ENCODE measurements at places on chromosomes 1 and 21.

DNA sequence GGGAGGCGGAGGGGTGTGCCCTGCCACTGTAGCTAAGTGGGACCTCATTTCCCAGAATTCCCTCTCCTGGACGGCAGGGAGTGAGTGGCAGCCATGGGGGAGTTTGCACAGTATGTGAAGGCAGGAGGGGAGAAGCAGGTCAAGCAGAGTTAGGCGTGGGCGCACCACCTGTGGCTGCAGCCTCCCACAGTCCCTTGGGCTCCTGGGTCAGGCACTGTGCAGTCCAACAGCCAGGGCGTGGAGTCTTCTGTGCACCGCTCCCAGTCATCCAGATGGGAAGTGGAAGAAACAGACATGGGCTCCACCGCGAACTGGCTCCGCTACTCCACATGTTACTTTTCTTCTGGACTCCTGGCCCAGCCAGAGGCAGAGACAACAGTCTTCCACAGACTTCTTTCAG, 85.4 kb upstream of the TIAM1 start:
- DNase-seq = no peak

DNA sequence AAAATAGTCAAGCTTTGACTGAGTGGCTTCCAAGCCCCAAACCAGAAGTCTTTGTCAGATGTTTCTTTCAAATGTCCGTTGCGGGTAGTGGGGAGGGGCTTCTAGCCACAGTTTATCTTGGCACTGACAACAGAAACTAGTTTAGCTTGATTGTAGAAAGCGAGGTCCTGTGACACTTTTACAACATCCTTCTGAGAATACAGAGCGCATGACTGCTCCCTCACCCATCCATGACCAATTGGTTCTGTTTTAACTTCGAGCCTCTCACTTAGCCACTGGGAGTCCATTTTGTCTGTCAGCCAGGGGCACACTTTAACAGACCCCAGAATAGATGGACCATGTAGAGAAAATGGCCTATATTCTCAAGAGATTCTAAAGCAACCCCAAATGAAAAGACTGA, 199.2 kb upstream of the ST6GALNAC5 start:
- DNase-seq = no peak

DNA sequence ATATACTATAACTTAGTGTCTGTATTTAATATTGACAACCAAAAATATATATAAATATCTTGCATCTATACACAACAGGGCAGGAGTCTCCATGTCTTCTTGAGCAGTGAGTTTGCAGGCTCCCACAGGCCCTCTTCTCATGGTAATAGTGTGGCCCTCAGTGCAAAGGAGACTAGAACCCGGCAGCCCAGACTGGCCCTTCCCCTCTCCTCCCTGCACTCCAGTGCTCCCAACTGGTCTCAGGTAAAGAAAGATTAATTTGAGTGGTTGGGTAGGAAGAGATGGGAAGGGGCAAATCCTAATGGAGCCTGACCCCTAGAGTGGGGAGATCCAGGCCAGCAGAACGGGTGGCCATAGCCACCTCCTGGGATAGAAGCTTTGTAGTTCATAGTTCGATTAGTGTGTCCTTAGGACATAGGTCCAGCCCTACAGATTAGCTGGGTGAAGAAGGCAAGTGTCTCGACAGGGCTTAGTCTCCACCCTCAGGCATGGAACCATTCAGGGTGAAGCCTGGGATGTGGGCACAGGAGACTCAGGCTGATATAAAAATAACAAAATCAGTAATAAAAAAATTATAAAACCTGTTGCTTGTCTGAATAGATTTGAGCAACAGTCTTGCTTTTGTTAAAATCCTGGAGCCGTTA, 32.3 kb downstream of the SLC2A1 start:
- DNase-seq = no peak

DNA sequence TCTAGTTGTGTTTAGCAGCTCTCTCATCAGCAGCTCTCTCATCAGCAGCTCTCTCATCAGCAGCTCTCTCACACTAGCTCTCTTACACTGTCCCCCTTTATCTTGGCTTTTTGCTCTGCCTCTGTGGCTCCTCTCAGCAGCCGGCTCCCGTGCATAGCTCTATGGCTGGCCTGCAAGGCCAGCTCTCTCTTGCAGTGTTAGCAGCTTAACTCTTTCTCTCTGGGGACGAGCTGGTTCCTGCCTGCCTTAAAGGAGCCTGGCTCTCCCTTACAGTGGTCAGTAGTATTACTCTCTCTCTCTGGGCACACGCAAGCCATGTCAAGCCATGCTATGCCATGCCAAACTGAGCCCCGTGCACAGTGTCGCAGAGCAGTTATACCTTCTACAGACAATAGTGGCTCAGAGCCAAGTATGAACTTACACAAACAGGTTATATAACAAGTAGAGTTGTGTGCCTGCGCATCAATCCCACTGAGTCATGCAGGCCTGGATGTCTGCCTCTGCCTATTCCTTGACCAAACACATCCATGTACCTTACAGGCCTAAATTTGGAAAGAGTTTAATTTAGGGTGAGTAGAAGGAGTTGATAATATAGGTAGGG, 295.9 kb downstream of the TPR start:
- DNase-seq = no peak

- DNase-seq = no peak
Observed at GRCh38 chr1:214538496-214538895, 12.9 kb downstream of the PTPN14 start.

- no peak for DNase-seq
Observed at GRCh38 chr1:153470707-153471106, 10.3 kb upstream of the S100A7 start.

DNA sequence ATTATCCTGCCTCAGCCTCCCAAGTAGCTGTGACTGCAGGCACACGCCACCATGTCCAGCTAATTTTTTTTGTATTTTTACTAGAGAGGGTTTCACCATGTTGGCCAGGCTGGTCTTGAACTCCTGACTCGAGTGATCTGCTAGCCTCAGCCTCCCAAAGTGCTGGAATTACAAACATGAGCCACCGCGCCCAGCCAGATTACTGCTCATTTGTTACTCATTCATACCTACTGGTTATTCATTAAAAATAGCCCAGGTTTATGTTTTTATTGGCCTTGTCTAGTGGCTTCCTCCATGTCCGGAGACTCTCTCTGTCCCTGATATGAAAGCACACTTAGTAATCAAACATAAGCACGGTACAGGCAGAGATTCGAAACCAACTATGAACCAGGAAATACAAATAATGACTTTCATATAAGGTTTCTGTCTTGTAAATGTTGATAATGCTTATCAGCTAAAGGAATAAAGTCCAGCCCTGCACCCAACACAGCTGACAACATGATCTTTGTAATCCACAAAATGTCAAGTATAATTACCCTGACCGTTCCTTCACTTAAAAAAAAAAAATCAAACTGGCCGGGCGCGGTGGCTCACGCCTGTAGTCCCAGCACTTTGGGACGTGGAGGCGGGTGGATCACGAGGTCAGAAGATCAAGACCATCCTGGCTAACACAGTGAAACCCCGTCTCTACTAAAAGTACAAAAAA, 50.4 kb upstream of the CXADR start:
- DNase-seq = no peak

DNA sequence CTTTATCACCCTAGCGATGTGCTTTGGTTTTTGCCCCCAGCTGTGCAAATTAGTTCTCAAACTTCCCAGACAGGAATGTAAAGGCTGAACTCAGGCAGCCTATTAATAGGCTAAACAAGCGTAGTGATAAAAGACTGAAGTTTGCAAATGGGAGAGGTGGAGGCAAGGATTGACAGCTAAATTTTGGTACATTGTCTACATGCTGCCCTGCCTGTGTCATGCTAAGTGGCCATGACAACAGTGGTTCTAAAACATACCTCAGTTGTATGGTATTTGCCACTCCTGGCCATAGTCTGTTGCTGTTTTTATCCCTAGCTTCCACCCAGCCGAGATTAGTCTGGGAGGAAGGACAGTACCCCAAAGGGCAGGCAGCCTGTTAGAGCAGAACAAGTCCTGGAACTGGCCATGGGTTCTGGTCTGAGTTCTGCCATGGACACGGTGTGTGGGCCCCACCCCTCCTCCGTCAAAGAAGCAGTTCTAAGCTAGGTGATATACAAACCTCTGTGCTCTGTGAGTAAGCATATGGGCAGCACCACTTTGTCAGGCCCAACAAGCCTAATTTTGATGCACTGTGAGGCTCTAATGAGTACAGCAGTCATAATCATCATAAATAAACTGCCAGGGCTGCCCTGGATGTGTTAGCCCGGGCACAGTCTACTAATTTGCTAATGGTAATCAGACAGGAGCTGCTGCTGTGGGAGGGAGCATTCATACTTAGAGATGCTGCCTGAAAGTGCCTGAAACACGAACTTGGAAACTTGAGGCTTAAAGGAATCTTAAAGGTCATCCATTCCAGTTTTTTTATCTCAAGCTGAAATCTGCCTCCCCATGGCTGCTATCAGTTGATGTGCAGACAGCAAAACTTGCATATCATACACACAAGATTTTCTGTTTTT, 177.1 kb downstream of the HHAT start:
- no peak for DNase-seq

DNA sequence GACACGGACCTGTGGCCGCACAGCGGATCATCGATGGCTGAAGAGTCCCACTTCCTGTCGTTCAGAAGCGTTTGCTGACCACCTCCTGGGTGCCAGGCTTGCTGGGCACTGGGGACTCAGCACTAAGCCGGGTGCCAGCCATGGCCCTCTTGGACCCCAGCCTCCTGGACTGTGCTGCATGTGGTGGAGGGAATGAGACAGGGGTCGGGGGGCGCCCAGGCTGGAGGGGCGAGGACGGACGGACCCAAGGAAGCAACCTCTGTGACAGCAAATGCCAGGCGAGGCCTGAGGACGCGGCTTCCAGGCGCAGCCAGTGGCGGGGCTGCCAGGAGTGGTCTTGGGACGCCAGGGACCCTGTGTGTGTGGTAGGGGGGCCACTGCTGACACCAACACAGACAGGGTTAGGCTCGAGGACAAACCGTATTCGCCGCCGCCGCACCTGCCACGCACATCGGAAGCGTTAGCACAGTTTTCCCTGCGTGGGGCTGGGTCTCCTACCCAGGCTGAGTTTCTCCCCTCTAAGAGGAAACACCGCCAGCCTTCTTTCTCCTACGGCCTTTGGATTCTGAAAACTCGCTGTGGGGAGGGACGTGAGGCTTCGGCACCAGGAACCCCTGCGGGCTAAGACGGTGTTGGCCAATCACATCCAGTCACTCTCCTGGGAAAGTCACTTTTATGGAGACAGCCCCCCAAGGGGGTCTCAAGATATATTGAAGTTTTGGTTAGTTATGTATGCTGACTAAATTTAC, 3.1 kb upstream of the MXRA8 start:
- DNase-seq = no peak

- DNase-seq = no peak
Observed at GRCh38 chr1:220809704-220810103, 23.0 kb downstream of the MTARC1 start.

All from globus pallidus (tissue), 1 donor.